Smooth muscle cell of trachea (primary cell): ENCODE measurements at places on chromosomes 5 and 9. TPM values are rescaled to one million over a fixed set of nuclear protein-coding genes. Genes with fewer than 3 reads are reported as not detected.

MARVELD2 gene
- total RNA-seq, result 0.15 and 0.17 TPM in 2 replicates

ZNF782 gene
- total RNA-seq, result 4.0 and 4.7 TPM in 2 replicates

EDIL3 gene
- 23.9 and 40.4 TPM in 2 replicates for total RNA-seq

SEC16A gene
- total RNA-seq, result 34.3 and 40.9 TPM in 2 replicates

HK3 gene
- total RNA-seq, result not detected in 2 replicates

FOXI1 gene
- total RNA-seq, result not detected in 2 replicates

DYNC2I2 gene
- total RNA-seq, result 52.9 and 79.4 TPM in 2 replicates
